ENCODE measurements at places on chromosomes 11 and 22. TPM values are rescaled to one million over a fixed set of nuclear protein-coding genes. Genes with fewer than 3 reads are reported as not detected.

- no peak for DNase-seq
Observed at GRCh38 chr11:34451053-34451452, 12.3 kb downstream of the CAT start.

Gene CHEK1
- 2.2 TPM for total RNA-seq

DNA sequence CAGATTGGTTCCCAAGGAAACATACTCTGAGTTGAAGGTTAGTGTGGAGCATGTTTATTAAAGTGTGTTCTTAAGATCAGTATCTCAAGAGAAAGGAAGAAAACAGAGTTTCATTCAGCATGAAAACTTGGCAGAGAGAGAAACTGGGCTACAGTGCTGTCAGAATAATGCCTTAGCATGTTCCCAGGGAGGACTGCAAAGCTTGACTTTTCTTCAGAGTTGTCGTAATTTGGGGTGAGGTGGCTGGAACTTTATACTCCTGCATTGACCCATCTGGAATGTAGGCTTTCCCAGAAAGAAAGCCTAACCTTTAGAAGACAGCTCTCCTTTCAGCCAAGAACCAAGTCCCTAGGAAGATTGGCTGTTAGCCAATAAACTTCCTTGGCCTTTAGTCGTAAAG lies 190.8 kb upstream of the CNTN5 start:
- no peak for DNase-seq

Gene GAL3ST1
- total RNA-seq = 1.5 TPM

Gene INPP5J
- total RNA-seq = 0.35 TPM

GRCh38 chr11:70075836-70076235 lies 2.3 kb upstream of the ANO1 start:
- DNase-seq = no peak

Gene INS
- not detected for total RNA-seq

GRCh38 chr22:29383740-29384139 lies 4.6 kb downstream of the AP1B1 start:
- DNase-seq = no peak

DNA sequence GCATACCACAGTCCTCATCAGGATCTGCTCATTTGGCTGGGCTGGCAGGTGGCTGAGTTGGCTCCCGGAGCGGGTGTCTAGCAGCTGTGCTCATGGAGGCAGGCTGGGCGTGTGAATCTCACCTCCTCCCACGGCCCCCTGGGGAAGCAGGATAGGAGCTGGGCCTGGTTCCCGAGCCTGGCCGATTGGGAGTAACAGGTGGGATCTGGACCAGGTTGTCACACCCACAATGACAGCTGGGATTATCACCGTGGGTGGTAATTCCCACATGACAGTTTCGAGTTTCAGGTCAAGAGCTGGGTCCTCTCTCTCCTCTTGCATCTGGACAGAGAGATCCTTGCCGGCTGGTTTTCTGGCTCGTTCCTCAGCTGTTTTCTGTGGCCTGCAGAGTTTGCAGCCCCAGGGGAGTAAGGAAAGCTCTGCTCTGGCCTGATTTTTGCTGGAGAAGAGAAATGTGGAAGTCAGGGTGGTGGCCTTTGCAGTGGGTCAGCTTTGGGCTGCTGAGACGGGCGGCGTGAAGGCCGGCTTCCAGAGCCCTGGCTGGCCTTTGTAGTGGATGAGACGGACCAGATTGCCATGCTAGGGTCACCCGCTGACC lies 57.0 kb downstream of the BCR start:
- DNase-seq = no peak

GRCh38 chr22:49370627-49371301 lies 456.9 kb downstream of the BRD1 start:
- DNase-seq = no peak

- DNase-seq = no peak
Observed at GRCh38 chr11:68852628-68853027, 10.9 kb upstream of the CPT1A start.

Gene DEFB131B
- not detected for total RNA-seq

DNA sequence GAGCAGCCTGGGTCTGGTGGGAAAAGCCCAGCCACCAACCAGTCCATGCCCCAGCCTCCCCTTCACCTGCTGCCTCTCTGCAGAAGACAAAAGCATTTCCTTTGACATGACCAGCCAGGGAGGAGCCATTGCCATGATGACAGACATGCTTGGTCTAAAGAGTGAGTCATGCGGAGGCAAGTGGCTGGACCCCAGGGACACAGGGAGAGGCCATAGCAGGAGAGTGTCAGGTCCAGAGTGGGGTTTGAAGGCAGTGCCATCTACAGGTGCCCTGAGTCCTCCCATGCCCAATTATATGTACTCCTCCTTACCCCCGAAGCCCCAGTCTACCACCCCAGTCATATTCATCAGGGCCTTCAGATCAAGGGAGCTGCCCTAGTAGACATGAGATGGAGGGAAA lies 67.4 kb downstream of the SCN3B start:
- no peak for DNase-seq

Gene POU2AF2
- not detected for total RNA-seq

DNA sequence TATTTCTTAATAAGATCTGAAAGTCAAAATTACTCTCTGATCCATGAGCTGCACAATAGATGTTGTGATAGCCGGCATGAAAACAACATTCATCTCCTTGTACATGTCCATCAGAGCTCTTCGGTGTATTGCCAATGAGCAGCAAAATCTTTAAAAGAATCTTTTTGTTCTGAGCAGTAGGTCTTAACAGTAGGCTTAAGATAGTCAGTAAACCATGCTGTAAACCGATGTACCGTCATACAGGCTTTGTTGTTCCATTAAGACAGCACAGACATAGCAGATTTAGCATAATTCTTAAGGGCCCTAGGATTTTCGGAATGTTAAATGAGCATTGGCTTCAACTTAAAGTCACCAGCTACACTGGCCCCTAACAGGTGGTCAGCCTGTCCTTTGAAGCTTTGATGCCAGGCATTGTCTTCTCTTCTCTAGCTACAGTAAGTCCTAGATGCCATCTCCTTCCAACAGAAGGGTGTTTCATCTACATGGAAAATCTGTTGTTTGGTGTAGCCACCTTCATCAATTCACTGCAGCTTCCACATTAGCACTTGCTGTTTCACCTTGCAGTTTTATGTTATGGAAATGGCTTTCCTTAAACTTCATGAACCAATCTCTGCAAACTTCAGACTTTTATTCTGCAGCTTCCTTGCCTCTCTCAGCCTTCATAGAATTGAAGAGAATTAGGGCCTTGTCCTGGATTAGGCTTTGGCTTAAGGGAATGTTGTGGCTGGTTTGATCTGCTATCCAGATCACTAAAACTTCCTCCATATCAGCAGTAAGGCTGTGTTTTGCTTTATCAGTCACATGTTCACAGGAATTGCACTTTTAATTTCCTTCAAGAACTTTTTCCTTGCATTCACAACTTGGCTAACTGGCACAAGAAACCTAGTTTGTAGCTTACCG lies 28.4 kb downstream of the RRP8 start:
- no peak for DNase-seq
